ENCODE measurements at places on chromosomes 13 and 19.

- DNase-seq, result no peak
Observed at GRCh38 chr19:41478875-41479756, 36.2 kb downstream of the ERICH4 start.

GRCh38 chr19:56372281-56372680, 21.1 kb downstream of the ZNF582 start:
- DNase-seq, result no peak

- DNase-seq, result no peak
Observed at GRCh38 chr19:44627631-44628030, 14.3 kb downstream of the IGSF23 start.

GRCh38 chr13:101942038-101942437, 459.8 kb downstream of the FGF14 start:
- DNase-seq, result no peak

- no peak for DNase-seq
Observed at GRCh38 chr19:40219721-40220276, 1.6 kb upstream of the TTC9B start.

All from GM18507 (cell line).